ENCODE measurements at places on chromosomes 7 and 10.

GRCh38 chr7:70763961-70764691 is 367.8 kb upstream of the GALNT17 start:
- DNase-seq = no peak

DNA sequence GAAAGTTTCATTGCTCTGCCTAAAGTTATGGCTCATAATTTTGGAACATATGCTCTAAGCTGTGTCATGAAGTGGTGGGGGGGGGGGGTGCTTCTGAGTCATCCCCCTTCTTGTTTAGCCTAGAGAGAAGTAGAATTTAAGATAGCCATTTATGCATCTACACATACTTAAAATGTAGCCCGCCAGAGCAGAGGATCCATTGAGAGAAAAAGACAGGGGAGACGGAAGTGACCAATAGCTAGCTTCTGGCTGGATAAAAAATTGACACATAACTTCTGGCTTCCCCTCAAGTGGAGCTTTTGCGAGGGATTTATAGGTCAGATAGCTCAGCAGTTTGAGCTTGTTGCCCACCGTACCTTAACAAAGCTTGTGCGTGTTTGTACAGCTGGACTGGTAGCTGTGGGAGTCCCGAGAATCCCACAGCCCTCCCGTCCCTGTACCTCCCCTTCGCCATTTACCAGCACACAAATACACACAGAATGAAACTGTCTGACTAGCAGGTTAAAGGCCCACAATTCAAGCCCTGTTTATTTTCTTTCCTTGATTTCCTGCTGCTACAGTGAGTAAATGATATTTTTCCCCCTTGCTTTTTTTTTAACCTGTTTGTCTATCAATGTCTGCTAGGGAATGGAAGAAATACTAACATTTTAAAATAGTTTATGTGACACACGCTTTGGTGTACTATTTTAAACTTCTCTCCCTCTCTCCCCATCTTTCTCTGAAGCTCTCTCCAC is 232.6 kb upstream of the FERD3L start:
- DNase-seq = peak; percentile 48

GRCh38 chr7:1681581-1681980 is 11.5 kb downstream of the ELFN1 start:
- DNase-seq = no peak

GRCh38 chr7:111605246-111605645 is 43.0 kb upstream of the IMMP2L start:
- no peak for DNase-seq

DNA sequence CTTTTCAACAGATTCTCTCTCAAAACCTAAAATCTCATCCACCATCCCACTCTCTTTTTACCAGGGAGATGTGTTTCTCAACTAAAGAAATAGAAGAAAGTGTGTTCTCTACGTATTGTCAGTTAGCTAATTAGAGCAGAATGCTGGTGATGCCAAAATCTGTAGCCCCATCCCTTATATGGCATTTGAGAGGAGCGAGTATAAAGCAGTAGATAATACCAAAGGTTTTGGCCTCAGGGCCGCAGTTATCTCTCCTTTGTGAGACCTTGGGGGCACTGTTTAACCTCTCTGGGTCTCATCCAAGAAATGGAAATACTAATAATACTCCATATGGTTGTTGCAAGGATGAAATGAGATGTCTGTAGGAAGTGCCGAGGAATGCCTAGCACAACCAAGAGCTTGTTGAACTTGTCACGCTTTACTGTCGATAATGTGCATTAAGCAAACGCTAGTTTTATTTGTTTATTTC is 456 bp upstream of the DLD start:
- no peak for DNase-seq

DNA sequence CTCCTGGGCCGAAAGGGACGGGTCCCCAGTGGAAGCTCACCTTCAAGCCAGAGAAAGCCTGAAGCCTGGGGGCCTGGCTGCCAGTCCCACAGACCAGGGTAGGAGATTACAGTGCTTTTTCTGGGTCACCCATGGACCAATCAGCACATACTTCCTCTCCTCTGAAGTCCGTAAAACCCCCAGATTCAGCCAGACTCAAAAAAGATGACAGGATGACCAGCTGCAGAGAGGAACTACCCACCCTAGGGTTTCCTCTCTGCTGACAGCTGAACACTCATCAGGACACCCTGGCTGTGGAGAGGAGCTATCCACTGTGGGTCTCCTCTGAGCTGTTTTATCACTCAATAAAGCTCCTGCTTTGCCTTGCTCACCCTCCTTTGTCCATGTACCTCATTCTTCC is 78.0 kb downstream of the SAMD9 start:
- no peak for DNase-seq

DNA sequence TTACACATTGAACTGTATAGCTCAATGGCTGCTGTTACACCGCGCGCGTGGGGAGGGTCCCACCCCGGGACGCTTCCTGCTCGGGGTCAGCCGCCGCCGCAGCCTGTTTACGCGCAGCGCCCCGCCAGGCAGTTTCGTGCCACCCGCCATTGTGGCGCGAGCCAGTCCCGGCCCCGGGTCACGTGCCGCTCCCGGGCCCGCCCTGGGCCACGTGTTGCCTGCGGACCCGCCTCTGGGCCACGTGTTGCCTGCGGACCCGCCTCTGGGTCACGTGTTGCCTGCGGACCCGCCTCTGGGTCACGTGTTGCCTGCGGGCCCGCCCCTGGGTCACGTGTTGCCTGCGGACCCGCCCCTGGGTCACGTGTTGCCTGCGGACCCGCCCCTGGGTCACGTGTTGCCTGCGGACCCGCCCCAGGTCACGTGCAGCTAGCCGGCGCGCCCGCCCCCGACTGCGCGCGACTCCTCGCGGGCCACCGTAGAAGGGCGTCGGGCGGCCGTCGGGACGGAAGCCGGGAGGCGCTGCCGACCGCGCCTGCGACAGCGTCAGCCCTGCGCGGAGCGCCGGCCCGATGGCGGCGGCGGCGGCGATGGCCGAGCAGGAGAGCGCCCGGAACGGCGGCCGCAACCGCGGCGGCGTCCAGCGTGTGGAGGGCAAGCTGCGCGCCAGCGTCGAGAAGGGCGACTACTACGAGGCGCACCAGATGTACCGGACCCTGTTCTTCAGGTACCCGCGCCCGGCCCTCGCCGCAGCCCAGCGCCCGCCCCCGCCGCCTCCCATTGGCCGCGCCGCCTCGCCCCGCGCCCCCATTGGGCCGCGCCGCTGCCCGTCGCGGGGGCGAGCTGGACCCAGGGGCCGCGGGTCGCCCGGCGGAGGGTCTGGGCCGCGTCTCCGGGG is at the start of gene GET4:
Gene GET4 (plus strand): TSS at position 478 of the 895 bp plus-strand sequence. CDS start 92 bp downstream, at position 570.
- DNase-seq = peak; percentile 95

GRCh38 chr10:6518791-6519429 is 61.2 kb downstream of the PRKCQ start:
- DNase-seq = no peak

- peak; percentile 88 for DNase-seq
These were observed 83.6 kb downstream of the KMT2E start for GRCh38 chr7:105097619-105098018.

GRCh38 chr10:89091496-89091895 is 100.9 kb downstream of the FAS start:
- DNase-seq = peak; percentile 57

DNA sequence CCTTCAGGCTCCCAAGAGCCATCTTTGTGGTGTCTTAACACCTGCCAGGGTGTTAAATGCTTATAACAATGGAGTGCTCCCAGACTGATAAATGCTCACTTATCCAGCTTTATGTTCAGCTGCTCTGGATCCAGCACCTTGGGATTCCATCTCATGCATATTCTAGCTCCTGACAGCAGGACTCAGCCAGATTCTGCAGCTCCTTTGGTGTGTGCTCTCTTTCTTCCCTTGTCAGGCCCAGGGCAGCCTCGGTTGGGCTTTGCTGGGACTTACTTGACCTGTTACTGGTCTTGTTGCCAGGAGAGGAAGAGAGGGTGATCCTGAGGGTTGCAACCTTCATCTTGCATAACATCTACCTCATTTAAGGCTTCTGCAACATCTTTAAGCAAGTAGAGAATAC is 59.4 kb upstream of the CCNY start:
- no peak for DNase-seq

GRCh38 chr7:133873631-133874030 is 253.5 kb upstream of the LRGUK start:
- no peak for DNase-seq

GRCh38 chr10:116866987-116867595 is 17.8 kb downstream of the ENO4 start:
- DNase-seq = peak; percentile 23

GRCh38 chr10:97074256-97075145 is 111.3 kb downstream of the SLIT1 start:
- DNase-seq = no peak

Measured in adipocyte (in vitro differentiated cells).